ENCODE measurements at places on chromosomes 5 and 9.

DNA sequence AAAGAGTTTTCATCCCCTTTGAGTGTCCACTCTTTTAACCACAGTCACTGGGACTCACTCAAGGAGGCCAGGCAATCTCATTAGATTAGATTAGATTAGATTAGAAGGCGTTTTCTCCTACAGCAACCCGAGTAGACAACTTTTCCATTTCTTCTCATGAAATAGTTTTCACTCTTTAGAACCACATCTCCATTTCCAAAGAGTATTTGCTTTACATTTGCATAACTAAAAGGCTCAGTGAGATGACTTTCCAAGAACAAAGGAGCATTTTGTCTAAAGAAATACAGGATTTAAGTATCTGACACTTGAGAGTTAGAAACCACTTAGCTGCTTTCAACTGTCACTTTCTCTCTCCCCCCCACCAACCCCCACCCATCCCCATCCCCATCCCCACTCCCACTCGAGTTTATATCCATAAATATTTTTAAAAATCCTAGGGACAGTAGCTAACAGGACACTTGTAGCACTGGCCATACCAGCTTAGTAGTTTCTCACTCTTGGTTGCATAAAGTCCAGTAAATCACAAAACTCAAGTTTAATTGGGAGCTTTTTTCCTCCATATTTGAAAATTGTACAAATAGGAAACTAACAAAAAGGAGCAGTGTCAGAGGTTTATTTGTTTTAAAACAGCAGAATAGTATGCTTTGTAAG is 2202.9 kb upstream of the WWC1 start:
- DNase-seq: no peak

DNA sequence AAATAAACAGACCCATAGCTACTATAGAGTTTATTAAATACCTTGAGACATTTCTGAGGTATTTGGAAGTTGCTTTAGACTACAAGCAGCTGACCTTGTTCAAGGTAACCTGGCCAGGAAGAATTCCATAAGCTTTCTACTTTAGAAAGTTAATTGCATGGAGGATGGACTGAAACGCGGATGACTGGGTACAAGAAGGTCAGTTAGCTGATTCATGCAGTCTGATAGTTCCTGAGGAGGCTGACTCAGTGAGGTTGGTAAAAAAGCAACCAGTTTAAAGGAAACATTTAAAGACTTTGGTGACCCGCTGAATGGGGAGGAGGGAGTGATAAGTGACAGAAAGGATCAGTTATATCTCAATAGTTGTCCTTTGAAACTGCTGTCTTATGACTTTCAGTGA is 670.1 kb upstream of the CDH9 start:
- DNase-seq: no peak

DNA sequence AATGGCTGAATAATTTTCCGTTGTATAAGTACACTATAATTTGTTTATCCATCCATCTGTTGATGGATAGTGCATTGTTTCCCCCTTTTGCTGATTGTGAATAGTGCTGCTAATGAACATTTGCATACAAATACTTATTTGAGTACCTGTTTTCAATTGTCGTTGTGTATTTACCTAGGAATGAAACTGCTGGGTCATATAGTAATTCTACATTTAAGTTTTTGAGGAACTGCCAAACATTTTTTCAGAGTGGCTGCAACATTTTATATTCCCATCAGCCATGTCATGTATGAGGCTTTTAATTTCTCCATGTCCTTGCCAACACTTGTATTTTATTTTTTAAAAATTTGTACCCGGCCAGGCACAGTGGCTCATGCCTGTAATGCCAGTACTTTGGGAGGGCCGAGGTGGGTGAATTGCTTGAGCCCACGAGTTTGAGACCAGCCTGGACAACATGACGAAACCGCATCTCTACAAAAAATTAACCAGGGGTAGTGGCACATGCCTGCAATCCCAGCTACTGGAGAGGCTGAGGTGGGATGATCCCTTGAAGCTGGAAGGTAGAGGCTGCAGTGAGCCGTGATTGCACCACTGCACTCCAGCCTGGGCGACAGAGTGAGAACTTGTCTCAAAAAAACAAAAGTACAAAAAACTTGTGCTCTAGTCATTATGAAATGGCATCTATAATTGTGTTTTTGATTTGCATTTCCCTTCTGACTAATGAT is 2.2 kb upstream of the ANXA6 start:
- no peak for DNase-seq

DNA sequence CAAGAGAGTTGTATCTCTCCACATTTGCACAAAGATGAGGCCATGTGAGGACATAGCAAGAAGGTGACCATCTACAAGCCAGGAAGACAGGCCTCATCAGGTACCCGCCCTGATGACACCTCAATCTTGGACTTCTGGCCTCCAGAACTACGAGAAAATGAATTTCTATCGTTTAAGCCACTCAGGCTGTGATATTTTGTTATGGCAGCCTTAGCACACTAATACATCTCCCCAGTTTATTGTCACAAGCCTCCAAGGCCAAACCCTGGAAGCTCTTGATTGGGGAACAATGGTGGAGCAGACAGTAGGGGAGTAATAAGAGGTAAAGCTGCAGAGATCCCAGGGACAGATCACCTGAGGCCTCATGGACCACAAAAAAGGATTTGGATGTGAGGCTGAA is 7.7 kb upstream of the P4HA2 start:
- DNase-seq: no peak

- no peak for DNase-seq
Observed at GRCh38 chr9:6134661-6135180, 80.9 kb upstream of the IL33 start.

DNA sequence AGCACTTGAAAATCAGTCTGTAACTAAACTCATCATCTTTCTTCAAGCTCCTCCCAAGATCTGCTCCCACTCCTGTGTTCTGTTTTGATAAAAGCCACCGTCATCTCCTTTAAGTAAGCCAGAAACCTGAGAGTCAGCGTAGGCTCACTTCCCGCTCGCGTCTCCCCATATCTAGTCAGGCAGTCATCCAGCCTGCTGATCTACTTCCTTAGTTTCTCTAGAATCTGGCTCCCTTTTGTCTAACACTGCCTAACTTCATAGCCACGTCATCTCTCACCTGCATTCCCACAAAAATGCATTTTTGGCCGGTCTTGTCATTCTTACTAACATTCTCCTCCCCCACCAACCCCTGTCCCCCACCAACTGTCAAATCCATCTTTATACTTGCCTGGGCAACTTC is 3.0 kb upstream of the TJP2 start:
- DNase-seq: no peak

DNA sequence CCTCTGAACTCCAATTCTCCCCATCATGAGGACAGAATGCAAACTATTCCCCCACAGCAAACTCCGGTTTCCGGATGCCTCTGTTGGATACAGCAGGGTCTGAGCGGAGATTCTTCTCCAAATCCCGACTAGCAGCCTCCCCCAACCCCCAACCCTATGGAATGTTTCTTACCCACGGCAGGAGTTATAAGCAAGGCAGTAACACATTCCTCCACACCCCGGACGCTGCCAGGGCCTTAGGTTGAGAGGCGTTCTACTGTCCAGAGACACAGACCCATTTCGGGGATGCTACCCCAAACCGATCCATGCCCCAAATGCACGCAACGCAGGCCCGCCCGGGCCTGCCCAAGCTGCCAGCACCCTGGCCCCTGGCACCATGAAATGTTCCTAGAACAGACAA is 85.6 kb upstream of the LMX1B start:
- DNase-seq: no peak

- peak; percentile 45 for DNase-seq
Observed at GRCh38 chr9:96048104-96048955, 172.8 kb downstream of the ERCC6L2 start.

GRCh38 chr9:94941211-94941875 is 214.8 kb downstream of the AOPEP start:
- DNase-seq: no peak

DNA sequence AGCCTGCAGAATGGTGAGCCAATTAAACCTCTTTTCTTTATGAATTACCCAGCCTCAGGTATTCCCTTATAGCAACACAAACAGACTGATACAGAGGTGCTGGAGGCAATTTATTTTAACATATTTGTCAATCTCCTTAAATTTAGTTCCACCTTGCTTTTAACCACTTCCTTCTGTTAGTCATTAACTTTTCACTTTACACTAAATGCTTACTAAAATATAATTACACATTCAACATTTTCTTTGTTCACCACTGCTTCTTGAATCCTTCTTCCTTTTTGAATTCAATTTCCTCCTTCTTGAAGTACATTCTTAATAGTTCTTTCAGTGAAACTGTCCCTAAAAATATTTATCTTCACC is 39.4 kb downstream of the LYRM7 start:
- DNase-seq: no peak

DNA sequence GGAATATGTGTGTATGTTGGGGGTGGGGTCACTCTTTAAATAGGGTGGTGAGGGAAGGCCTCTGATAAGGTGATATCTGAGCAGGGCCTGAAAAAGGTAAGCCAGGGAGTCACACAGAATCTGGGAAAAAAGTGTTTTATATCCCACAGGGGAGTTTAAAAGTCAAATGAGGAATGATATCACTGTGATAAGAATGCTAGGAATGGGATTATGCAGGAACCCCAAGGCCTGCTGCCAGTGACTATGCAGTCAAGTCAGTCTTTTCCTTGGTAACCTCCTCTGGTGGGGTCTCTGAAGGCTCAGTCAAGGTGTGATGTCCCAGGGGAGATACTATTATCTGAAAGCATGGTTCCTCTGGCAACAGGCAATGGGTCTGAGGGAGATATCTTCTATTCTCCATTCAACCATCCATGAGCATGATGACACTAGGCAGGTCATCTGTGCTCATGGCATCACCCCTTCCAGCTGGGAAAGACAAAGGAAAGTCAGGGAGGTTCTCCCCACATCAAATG is 53.5 kb downstream of the GRIA1 start:
- no peak for DNase-seq

- DNase-seq: no peak
Observed at GRCh38 chr5:38163636-38164237, 94.6 kb upstream of the EGFLAM start.

GRCh38 chr9:12748016-12748415 is 26.8 kb upstream of the LURAP1L start:
- DNase-seq: no peak

GRCh38 chr5:165460911-165461310 is 1955.5 kb downstream of the MAT2B start:
- DNase-seq: no peak

DNA sequence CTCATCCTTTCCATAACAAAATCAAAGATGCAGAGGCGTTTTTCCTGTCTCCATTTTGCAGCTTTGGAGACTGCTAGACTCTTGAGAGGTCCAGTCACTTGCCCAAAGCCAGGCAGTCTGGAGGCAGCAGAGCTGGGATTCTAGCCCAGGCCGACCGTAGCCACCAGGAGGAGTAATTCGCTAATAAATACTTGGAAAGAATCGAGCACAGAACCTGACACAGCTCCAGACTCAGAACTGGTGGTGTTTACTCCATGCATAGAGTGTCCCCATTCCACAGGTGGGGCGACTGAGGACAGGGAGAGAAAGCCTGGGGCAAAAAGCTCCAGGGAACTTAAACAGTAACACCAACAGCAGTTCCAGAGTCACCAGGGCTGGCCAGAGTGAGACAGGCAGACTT is 10.7 kb upstream of the CERCAM start:
- no peak for DNase-seq

- no peak for DNase-seq
Observed at GRCh38 chr9:87547671-87548081, 50.0 kb downstream of the DAPK1 start.

GRCh38 chr5:180486636-180487149 is 7.5 kb upstream of the CNOT6 start:
- DNase-seq: no peak

DNA sequence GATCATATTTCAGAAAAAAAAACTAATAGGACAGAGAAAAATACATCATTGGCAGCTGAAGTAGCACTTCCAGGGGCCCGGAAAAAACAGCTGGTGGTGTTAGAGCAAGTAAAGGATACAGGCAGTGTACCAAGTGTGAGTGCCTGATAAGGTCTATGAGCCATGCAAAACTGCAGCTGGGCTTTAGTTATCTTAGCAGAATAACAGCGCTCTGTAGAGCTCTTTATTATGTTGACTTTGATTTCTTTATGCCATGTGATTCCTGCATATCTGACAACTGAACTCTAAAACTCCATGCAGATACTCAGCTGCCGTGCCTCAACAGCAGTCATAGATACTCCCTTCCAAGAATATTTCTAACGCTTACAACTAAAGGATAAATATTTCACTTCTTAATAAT is 119.5 kb downstream of the CAAP1 start:
- no peak for DNase-seq

DNA sequence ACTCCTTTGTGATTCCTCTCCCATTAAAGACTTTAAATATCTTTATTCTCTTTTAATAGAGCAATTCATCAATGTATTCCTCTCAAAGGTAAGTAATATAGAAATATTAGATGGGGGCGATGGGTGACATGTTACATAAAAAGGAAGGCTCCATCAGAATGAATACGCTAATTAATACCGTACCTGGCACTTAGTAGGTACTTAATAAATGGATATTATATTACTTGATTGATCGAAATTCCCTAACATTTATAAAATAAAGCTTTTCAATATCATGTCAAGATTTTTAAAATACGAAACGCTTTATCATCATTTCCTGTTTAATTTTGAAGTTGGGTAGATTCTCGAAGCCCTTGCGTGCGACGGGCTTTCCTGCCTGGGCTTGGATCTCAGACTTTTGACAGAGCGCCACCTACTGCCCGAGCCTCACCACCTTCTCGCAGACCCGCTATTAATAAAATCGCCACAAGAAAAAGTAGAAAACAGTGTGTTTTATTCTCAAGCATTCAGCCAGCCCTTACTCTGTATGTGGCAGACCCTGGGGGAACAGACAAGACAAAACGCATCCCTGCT is 99.4 kb downstream of the C5orf15 start:
- peak; percentile 89 for DNase-seq

GRCh38 chr9:13088720-13089427 is 190.6 kb downstream of the MPDZ start:
- DNase-seq: no peak

DNA sequence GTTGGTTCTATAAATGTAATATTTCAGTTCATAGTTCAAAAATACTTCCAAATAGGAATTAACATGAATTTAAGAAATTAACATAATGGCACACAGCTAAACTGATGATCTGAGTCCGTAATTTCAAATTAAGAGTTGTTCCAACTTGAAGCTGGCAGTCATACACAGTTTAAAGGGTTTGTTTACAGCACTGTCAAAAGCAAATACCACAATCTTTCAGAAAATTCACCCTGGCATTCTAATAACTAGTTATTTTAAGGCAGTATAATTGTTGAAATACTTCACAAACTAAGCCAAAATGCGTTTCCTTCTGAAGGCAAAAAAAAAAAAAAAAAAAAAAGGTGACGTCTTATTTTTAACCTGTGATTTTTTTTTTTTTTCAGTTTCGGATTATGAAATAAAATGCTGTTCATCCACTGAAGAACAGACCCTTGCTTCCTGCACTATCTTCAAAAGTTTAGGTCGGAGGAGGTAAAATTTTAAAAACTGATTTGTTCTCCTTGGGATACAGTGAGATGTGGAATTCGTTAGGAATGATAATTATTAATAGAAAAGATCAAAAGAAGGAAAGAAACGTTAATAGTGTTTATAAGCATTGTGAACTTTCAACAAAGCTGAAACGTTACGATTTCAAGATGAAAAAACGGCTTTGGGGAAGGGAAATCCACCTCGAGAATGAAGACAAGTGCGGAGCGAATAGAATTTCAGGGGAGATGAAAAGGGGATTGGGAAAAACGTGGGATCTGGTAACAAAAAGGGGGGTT is 850 bp downstream of the IL6ST start:
- no peak for DNase-seq

GRCh38 chr5:994272-994607 is 14.4 kb upstream of the NKD2 start:
- no peak for DNase-seq

- no peak for DNase-seq
Observed at GRCh38 chr5:63931836-63932235, 30.4 kb downstream of the HTR1A start.
